ENCODE measurements at places on chromosomes 3 and 15.

DNA sequence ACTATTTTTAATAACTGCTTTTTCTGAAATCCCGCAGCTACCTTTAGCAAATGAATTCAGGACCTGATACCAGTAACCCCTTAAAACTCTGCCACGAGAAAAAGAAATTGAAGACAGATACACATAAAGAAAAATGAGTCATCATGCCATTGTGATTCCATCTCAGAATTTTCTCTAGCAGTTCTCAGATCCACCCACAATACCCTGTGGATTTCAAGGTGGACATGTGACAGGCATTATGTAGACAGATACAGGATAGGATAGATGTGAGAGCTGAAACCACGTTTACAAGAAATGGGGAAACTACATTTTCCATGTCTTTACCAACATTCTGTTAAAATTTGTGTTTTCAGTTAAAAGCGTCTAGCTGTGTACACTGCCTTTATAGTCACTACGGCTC lies 291.9 kb upstream of the NR2F2 start:
- DNase-seq: no peak

DNA sequence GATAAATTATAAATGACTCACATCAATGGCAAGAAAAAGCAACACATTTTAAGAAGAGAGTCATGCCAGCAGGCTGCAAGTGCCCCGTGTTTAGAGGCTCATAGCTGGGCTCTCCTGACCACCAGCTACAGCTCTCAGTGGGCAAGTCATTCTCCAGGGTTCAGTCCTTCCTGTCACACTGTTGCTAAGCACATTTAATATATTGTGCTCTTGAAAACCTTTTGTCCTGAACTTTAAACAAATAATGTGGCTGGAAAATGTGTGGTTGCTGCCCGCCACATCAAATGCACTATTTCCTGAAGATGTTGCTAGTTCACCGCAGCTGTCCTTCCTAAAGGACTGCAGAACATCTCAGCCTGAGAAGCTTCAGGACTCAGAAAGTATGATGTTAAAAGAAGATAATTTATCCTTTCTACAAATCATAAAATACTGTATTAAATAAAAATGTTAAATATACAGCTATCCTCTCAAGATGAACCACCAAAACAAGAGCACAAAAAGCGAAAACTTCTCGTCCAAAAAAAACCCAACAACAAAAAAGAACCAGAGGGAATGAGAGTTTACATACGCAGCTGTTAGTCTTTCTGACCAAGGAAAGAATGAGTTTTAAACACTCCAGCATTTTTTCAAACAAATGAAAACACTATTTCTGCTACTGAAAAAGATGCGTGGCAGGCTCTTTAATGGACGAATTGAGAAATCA lies 951 bp downstream of the TARS3 start:
- DNase-seq: peak; percentile 4

DNA sequence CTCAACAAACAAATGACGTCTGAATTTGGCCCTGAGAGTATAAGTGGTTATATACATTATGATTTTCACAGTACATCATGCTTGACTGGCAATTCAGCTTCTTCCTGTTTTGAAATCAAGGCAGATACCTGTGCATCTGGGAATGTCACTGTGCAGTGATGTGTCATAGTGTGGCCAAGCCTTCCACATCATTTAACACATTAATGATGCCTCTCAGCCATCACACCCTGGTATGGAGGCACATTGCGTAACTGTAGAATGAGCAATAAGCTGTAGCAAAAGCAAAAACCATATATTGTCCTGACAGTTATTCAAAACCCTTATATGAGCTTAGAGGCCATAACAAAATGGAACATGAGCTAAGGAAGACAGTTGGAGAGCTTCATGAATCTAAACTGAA lies 246.0 kb downstream of the EPHA3 start:
- DNase-seq: no peak

- DNase-seq: no peak
Observed at GRCh38 chr15:67998599-67999133, 55.4 kb upstream of the PIAS1 start.

DNA sequence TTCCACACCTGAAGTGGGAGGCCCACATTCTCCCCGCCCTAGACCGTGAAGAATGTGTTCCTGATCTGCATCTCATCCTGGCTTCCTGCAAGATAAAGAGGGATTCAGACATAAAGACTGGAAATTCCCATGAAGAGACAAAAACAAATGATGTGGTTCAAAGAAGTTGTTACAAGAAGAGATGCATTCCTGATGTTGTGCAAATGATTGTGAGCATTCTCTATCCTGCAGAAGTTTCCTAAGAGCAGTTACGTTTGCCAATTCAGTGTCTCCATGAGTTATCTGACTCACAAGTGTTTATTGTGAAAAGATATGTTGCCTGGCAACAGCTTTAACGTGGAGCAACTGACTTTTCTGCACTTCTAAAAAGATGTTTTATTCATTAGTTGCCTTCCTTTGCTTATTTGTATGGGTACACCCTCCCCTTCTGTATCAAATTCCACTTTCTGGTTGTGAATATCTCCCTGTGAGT lies 107.8 kb downstream of the ZIC4 start:
- no peak for DNase-seq

DNA sequence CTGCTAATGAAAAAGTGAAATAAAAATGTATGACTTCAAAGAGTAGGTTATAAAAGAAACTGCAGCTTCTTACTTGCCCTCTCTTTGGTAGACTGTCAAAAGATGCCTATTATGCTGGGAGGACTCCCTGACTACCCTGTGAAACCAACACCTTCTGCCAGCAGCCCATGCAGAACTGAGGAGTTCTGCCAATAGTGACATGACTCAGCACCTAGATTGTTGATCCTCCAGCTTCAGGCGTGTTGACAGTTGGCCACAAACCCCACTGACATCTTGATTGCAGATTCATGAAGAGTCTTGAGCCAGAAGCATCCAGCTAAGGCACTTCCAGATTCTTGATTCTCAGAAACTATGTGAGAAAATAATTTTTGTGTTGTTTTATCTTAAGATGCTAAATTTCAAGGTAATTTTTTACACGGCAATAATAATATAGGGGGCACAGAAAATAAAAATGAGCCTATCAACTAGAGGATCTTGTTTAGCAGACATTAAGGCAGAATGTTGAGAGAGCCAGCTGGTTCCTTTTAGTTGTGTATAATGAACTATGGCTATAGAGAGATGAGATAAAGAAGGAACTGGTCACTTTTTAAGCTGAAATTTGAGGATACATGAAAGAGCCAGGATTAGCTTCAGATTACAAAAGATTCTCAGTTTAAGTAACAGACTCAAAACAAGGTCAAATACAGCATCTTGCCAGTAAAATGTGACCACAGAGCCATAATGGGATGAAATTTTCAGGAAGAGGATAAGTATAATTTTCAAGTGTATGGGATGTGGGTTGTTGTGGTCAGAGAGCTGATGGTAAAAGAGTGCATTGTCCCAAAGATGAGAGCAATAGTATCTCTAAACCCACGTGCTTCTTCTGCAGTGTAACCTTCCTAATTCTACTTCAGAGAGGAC lies 588.7 kb upstream of the CBLB start:
- no peak for DNase-seq

GRCh38 chr3:42010530-42010929 lies 48.6 kb upstream of the ULK4 start:
- no peak for DNase-seq
